Cortex of kidney (tissue), 1 donor: ENCODE measurements at places on chromosomes 2 and 18.

DNA sequence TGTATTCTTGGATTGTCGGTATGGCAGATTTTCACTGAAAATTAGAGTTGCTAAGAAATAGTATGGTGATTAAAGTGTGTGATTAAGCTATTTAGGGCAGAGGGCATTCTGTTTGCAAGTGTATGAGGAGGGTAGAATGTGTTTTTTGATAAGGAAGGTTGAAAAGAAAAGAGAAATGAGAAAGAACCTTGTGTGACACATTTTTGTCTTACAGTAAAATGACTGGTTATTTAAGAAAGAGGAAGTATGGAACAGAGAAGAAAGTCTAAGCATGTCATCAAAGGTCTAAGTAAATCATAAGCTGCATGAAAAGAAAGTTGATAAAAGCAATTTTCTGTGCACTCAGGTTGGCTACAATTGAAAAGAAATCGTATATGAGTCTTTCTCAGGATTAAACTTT lies 5.2 kb upstream of the RSAD2 start:
- DNase-seq: no peak

GRCh38 chr18:24915547-24915946 lies 436.4 kb downstream of the ZNF521 start:
- no peak for DNase-seq

DNA sequence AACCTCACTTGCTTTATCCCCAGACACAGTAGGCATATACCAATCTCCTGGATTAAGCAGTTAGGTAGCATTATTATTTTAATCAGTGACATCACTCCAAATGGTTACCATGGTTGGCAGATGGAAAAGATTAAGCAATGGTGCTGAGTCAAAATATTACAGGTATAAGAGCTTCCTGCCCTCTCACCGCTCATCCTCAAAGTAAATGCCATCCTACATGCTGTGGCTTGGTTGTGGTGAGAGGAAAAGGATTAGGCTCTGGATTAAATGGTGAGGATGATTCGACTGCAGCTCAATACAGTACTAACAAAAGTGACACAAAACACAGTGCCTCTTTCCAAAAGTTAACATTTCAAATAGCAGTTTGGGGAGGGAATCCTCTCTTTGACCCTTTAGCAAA lies 108.9 kb upstream of the ACAA2 start:
- DNase-seq: no peak

- DNase-seq: no peak
Observed at GRCh38 chr2:143968860-143969259, 551.1 kb downstream of the ZEB2 start.

GRCh38 chr18:13573750-13574149 lies 152.6 kb downstream of the FAM210A start:
- DNase-seq: no peak

DNA sequence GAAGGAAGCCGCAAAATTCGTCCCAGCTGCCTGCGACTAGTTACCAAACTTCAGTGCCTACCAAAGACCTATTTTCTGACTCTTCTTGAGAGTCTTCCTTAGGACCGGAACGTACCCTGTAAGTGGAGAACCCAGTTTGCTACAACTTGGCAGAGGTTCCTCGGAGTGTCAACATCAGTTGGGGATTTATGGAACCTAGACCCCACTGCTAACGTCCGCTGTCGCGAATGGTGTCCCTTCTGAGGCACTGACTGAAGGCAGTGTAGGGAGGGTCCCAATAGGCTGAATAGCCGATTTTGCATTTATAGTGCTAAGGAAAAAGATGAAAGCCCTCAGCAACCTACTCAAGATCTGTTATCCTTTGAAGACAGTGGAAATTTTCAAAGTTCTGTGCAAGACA lies 568 bp upstream of the STK17B start:
- DNase-seq: no peak

DNA sequence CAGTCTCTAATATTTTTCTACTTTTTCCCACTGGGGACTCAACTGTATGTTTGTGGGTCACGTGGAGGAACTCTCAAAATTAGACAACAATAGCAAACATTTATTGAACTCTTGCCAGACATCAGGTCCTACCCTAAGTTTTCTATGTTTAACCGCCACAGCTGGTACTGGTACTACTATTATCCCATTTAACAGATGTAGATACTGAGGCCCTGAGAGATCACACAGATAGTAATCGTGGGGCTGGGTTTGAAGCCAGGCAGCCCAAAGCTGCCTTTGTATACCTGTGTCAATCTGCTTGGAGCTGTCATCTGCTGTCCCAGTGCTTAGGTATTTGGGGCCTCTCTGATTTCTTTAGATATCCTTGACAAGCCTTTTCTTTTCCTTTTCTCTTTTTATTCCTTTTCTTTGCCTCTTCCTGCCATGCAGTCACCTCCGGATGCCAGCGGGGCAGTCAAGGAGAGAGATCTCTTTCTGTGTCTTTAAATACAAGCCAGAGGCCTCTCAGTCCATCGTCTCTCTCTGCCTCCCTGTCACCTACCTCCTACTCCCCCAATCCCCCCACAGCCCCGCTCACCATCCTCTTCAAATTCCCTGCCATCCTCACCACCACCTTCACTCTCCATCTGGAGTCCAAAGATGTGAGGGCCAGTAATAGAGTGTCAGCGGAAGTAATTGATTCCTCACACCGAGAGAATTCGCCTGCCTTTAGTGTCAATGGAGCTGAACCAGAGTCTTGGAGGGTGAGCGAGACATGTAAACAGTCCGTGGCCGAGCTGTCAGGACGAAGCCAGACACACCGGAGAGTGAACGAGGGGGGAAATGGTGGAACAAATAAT lies 23.4 kb downstream of the NRP2 start:
- no peak for DNase-seq

DNA sequence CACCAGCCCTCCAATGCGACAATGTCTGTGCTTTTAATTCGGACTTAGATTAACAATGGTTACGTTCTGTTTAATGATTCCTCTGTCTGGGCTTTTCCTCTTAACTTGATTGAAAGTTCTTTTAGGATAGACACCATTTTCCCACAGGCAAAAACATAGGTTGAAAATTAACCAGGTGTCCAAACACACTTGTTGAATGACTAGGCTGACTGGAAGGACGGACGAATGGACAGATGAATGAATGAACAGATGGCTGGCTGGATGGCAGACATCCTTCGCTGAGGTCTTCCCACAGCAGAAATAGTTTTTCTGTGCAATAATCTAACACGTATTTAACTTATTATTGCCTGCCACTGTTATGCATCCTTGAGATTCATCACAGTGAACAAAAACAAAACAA lies 298.8 kb downstream of the SRBD1 start:
- no peak for DNase-seq

GRCh38 chr2:217261452-217261851 lies 401.6 kb upstream of the TNP1 start:
- no peak for DNase-seq

DNA sequence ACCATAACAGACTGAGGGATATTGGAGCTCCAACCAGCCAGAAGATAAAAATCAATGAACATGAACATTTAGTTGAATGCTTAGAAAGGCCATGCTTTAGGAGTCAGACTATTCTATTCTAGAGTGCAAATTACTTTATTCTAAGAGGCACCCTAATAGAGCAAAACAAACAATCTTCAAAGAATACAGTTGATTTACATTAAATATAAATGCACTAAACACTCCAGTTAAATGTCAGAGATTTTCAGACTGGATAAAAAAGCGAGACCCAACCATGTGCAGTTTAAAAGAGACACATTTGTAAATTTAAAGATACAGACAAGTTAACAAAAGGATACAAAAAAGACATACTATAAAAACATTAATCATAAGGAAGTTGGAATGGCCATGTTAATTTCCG lies 214.0 kb upstream of the SMAD7 start:
- DNase-seq: no peak

DNA sequence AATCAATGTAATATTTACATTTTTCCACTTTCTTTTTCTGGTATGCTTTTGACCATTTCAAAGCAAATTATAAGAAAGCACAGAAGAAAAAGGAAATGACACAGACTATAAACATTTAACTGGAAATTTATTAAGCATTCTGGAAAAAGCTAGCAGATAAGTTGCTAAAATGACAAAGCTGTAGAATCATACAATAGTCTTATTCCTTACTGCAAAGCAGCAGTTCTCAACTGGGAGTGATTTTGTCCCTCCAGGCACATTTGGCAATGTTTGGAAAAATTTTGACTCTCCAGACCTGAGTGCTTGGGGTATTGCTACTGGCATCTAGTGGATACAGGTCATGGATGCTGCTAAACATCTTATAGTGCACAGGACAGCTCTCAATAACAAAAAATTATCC lies 75.1 kb downstream of the MBD5 start:
- no peak for DNase-seq

DNA sequence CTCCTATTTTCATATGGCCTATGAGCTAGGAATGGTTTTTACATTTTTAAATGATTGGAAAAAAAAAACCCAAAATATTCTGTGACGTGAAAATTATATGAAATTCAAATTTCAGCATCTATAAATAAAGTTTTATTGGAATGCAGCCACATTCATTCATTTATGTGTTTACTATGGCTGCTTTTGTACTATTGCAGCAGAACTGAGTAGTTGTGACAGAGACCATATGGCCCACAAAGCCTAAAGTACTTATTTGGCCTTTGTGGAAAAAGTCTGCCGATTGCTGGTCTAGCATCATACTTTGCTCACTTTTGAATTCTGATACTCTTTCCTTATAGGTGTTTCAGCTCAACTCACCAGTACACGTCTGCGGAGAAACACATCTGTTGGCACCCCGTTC lies 39.0 kb downstream of the MYO3B start:
- DNase-seq: no peak

- DNase-seq: no peak
Observed at GRCh38 chr2:234468503-234468902, 28.4 kb downstream of the ARL4C start.

DNA sequence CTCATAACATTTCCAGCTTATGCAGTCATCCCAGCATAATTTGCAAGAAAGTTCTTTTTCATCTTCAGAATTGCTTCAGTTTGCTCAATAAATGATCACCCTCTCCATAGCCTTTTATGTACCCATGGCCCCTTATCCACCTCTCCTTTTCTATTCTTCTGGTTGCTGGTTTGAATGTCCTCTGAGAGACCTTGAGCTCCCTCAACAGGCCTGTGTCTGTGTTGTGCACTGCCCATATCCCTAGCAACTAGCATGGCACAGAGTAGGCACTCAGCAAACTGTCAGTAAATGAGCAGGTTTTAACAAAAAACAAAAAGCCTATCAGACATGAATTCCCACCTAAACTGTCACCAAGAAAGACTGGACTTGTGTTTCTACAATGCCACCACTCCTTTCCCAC lies 160.5 kb downstream of the AKAIN1 start:
- DNase-seq: no peak

DNA sequence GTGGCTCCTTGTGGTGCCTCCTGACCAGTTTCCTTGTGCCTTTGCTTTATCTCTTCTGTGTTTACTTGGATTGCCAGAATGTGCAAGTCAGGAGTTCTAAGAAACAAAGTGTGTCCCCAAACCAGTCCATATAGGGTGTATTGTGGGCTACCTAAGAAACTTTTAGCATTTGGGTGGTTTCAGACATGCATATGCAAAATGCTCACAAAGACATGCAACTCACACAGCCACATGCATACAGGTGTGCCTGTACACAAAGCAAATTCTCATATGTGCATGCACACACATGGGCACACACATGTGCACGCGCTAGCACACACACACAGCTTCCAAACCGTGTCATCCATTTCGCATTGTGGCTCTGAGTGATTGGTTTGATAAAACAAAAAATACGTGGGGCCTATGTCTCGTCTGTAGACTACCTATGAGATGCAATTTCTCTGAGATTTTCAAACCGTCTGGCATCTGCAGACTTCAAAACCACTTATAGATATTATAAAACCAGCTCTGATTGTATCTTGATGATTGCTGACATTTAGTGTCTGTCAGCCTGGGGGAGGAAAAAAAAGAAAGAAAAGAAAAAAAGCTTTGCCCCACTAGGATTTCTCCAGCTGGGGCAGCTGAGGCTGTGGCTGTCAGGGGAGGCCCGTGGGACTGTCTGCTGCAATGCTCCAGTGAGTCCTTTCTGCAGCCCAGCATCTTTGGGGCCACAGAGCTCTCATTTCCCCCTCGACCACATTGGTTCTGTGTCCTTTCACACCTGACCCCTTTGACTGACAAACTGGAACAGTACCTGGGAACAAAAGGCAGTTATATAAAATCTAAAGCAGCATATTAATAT lies 556.1 kb downstream of the CMPK2 start:
- DNase-seq: no peak

DNA sequence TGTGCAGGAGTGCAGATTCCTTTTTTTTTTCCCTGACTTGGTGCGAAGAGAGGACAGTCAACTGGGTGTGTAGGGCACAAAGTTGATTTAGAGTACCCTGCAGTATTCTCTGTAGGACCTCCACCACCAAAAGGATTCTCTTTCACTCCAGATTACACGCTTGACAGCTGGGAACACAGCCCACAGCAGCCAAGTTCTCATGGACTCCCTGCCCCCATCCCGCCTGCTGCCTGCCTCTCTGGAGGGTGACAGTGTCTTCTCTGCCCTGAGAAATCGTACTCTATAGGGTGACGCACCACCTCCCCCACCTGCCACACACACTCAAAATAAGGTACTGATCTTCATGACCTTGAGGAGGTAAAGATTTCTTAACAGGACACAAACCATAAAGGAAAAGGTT lies 26.6 kb upstream of the IHH start:
- DNase-seq: no peak

DNA sequence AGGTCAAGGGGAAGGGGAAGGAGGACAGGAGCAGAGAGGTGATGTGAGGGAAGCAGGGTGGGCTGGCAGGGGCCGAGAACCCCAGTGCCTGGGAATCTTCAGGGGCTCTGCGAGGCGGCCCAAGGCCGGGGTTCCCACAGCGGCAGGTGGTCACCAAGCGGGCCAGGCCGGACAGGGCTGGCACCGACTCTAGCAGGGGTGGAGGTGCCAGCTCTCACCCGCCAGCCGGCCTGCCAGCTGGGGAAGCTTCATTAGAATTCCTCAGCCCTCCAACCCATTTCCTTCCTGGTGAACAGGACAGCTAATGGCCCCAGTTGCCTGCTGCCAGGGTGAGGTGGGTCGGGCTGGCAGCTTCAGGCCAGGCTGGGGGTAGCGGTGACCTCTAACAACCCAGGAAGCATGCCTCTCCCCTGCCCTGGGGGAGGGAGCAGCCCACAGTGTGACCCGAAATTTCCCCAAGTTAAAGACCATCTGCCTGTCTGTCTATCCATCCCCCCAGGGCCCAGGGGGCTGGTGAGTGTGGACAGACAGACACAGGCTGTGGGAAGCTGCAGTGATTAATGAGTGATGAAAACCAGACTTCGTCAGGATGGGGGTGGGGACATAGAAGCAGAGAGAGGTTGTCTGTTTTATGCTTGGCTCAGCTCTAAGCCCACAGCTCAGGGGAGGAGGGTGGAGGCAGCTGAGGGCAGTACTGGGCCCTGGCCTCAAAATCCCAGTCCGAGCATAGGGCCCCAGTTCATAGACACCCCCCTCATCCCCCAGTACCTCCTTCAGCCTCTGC lies 144.1 kb downstream of the ZFP36L2 start:
- no peak for DNase-seq

- no peak for DNase-seq
Observed at GRCh38 chr2:31397094-31397493, 17.4 kb downstream of the XDH start.

GRCh38 chr18:45008694-45009413 lies 328.2 kb downstream of the SETBP1 start:
- DNase-seq: no peak
